NCI-H1092 (cell line): ENCODE measurements at places on chromosomes 7 and 10.

DNA sequence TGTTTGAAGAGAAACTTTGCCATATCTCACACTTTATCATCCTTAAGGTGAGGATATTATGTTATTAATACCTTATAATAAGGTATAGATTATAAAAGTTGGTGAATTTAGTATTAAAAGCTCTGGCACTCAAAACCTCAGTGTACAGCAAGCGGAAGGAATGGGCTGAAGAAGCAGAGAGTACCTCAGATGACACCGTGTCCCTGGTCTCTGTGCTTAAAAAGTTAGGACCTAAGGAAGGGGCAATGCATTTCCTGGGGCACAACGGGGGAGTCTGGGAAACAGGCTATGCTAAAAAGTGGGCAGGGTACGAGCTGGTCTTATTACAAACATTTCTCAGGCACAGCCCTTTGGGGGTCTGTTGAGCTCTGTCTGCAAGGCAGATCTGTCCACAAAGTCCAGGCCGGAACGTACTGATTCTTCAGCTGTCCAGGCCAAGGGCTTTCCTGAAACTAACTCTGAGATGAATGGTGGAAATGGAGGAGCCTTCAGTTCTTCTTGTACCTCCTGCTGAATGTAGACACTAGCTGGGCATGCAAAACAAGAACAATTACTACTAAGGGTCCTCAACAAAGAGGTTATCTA, 202.7 kb downstream of the POM121L12 start:
- no peak for DNase-seq

DNA sequence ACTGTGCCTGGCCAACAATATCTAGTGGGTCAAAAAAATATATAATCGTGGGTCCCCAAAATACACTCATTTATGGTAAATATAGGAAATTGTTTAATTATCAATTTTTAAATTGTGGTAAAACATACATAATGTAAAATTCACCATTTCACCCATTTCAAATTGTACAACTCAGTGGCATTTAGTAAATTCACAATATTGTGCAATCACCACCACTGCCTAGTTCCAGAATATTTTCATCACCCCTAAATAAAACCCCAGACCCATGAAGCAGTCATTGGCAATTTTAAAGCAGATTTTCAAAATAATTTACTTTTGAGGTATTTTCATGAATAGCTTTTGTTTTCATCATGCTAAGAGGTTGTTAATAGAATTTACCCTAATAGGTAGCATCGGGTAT, 10.2 kb downstream of the BLNK start:
- no peak for DNase-seq

GRCh38 chr7:156582591-156583123, 57.9 kb upstream of the RNF32 start:
- no peak for DNase-seq

- no peak for DNase-seq
Measured at GRCh38 chr10:35961501-35961900, 319.4 kb upstream of the FZD8 start.

DNA sequence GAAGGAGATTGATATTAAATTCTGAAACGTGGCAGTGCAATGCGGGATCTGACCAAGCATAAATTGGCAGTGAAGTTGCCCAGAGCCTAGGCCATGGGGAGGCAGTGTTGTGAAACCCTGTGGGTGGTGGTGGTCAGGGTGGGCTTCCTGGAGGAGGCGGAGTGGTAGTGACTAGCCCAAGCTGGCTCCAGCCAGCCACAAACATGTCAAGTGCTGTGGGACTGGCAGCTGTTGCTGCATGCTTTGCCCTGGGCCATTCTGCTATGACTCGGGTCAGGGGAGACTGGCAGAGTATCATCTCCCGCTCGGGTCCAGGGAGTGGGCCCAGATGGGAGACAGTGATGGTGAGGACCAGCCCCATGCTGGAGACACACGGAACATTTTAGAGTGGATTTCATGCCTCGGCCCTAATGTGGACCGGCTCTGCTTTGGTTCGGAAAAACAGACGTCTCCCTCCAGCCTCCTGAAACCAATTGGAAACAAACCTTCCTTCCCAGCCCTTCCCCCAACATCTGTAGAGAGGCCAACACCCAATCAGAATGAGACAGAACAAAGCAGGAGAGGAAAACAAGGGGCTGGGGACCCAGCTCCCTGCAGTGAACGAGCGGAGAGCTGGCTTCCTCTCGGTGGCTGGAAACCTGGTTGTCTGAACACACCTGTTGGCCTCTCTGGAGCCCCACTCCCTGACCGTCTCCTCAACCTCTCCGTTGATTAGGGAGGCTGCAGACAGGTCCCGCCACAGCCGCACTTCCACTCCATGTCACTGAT, 58.2 kb downstream of the TMEM270 start:
- no peak for DNase-seq

DNA sequence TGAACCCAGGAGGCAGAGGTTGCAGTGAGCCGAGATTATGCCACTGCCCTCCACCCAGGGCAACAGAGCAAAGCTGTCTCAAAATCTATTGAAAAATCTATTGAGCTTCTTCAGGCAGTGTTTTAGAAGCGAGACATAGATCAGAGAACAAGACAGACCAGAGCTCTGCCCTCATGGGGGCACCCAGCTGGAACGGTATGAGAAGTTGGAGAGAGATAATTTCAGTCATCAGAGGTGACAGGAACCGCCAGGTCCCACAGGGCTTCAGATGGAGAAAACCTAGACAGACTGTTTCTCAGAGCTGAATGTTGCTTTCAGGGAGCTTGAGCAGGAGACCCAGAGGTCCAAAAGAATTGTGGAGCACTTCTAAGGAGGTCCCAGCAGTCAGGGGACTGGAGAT, 14.2 kb upstream of the GTF2IRD1 start:
- no peak for DNase-seq
